ENCODE measurements at places on chromosomes 3 and 15.
A peak's percentile ranks its signal among the peaks of the same experiment; 100 is the strongest.

DNA sequence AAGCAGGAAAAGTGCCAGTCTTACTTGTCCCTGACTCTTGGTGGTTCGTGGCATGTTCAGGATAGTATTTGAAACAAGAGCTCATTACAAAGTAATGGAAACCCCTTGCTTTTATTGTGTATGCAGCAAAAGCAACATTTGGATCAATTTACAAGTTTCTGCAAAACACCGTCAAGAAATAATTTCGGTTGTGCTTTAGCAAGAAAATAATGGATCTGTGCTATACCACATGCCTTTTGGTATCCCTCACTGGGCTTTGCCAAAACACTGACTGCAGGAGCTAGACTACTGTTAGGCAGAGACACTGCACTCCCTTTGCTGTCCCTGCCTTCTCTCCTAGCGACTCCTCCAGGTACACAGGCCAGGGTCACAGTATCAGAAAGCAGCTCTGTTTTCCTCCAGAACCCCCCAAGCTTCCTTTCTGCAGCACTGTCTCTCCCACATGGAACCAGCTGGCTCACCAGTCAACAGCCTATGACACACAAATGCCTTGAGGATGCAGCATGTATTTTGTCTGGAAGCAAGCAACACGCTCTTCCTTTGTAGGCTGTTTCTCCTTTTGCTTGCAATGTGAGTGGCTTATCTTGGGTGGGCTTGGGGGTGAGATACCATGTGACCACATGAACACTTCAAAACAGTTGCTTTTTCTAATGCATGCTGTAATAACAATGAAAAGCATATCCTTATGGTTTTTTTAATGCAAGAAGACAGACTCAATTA lies 111.4 kb downstream of the PGPEP1L start:
- DNase-seq, result no peak

DNA sequence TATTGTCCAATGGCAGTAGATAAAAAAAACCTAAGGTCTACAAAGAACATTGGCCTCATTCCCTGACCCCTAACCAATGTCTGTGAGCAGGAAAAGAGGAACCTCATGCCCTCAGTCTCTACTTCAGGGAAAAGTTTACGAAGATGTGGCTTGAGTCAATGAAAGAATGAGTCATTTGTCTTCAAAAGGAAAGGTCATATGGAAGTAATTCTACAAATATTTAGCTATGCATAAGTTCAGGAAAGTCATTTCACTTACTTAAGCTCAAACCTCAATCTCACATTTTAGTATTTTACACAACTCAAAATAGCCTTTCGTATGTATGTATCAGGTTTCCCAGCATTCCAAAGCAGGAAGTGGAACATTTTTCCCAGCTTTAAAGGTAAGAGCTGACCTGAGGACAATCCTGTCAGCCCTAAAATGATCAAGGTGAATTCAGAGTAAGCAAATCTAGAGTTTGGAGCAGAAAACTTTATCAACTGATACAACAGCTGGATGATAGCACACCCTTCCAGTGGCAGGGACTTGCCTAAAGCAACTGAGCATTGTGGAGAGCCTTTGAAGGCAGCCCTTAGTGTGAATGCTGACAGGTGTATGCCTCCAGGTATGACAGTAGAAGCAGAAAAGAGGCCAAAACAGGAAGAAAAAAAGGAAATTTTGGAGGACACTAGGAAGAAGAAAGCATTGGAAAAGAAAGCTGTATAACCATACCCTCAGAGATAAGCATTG lies 53.9 kb upstream of the ACKR4 start:
- DNase-seq, result no peak

DNA sequence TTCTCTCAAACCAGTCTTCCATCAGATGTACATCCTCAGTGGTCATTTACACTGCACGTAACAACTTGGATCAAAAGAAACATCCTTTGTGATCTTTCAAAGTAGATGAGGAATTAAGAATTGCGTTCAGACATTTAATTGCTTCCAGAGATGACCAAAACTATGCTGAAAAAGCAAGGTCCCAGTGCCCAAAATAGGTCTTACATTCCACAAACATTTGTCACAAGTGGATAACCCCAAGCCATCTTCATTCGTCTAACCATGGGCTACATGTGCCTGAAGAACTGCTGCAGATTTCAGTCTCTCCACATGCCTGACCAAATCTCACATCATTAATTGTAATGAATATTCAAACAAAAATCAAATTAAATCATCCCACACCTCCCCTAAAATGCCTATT lies 273.6 kb downstream of the SHOX2 start:
- no peak for DNase-seq

GRCh38 chr3:107367353-107367752 lies 9.9 kb upstream of the CCDC54 start:
- no peak for DNase-seq

DNA sequence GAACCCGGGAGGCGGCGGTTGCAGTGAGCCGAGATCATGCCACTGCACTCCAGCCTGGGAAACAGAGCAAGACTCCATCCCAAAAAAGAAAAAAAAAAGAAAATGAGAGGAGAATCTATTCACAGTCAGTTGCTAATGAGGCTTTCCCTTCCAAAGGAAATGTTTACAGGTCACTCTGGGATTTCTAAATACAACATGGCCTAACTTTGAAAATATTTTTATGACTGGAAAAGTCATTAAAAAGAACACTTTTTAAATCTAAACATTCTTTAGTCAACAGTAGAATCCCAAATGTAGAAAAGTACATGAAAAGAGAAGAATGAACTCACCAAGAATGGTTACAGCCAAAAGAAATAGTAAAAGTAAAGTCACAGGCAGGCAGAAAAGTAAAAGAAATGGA lies 78.6 kb downstream of the PLD1 start:
- DNase-seq, result no peak

DNA sequence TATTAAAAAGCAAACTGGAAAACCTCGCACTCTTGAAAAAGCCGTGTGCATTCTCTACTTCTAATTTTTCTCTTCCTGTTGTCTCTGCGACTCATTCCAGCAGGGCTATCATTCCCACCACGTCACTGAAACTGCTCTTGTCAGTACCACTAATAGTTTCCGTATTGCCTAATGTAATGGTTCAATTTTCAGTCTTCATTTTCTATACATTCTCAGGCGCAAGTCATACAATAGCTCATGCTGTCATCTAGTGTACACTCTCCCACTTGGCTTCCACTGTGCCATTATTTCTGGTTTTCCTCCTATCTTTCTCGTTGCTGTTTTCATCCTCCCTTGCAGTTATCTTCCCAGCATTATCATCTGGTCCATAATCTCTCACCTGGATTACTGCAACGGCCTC lies 160.2 kb downstream of the SPATA16 start:
- no peak for DNase-seq

GRCh38 chr3:99755831-99756230 lies 61.8 kb upstream of the CMSS1 start:
- DNase-seq, result no peak

- no peak for DNase-seq
Observed at GRCh38 chr3:147418808-147419701, 9.9 kb downstream of the ZIC1 start.

DNA sequence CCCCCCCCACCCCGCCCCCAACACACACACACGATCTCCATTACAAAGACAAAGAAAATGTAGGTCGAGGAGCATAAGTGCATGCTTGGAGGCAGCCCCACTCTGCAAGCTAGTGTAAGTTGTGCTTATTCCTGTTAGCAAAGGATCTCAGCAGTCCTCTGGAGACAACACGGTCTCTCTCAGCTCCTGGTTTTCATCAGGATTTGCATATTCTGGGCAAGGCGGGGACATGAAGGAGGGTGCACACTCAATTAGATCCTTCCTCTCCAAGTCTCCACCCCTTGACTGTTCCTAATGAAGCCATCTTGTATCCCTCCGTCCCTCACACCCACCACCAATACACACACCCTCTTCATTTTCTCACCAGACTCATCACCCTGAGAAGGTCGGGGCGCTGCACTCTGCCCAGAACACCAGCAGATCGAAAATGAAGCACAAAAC lies 63.8 kb downstream of the MRPL46 start:
- no peak for DNase-seq

DNA sequence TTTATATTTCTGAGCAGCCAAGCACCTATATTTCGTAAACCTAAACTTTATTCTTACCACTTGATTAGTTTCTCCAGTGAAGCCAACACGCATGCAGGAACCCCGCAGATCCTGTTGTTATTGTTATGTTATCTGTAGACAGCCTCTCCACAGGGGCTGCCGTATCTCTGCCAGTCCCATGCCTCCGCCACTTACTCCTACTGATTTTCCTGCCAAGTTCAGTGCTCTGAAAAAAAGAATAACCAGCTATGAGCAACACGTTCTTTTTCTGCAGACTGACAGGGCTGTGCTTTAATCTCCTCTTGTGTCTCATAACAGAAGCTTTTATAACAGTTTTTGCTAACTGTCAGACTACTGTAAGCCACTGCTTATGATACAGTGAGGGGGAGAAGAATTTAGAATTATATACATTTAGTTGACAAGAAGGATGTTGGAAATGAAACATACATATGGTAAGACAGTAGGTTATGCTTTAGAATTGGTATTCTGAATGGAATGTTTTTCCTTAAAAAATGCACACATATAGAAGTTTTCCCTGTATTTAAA lies 347.4 kb downstream of the SI start:
- no peak for DNase-seq

GRCh38 chr15:23438816-23439466 lies 8.1 kb downstream of the GOLGA6L2 start:
- DNase-seq, result no peak

GRCh38 chr15:100043068-100043641 lies 298.6 kb downstream of the ADAMTS17 start:
- no peak for DNase-seq

GRCh38 chr15:35181538-35181937 lies 96.4 kb upstream of the NANOGP8 start:
- DNase-seq, result no peak

DNA sequence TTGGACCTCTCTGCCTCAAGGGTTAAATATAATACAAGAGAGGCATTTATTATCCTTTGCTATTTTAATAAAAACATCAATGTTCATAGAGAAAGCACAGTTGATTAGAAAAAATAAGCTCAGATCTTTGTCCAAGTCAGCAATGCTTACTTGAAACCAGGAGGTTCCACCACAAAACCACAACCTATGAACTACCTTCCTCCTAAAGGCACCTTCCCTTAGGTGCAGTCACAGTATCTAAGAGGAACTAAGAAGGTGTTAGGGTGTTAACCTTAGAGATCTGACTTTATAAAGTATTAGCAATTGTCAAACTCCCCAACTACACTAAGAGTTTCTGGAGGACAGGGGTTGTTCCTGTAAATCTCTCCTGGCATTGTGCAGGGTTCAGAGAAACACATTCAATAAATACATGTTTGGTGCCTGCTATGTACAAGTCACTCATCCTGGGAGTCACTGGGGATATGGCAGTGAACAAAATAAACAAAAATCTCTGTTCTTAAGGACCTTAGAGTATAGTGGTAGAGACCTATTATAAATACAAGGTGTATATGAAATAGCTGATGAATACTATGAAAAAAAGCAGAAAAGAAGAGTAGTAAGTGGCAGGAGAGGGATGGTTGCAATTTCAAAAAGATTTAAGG lies 208.6 kb downstream of the NFKBIZ start:
- no peak for DNase-seq

GRCh38 chr3:28841441-28841840 lies 439.4 kb upstream of the RBMS3 start:
- no peak for DNase-seq

GRCh38 chr15:37933666-37934065 lies 774 bp upstream of the TMCO5A start:
- DNase-seq, result no peak

DNA sequence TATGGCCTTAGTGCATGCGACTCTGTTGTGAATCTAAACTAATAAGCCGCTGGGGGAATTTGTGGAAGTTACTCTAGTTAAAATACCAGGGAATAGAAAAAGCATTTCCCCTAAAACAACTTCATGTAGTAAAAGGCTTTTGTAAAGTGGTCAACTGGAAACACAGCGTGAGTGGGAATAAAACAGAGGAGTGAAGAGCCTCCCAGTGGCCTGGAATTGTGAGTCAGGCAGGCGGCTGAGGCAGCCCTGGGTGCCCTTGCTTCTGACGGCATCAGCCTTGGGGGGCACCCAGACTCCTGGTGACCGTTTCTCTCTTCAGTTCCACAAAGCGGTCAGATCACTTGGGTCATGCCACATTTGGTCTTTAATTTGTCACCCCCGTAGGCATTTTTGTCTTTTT lies 108.4 kb downstream of the GHSR start:
- no peak for DNase-seq

- DNase-seq, result no peak
Observed at GRCh38 chr3:16363636-16364035, 98.6 kb downstream of the OXNAD1 start.

- no peak for DNase-seq
Observed at GRCh38 chr3:159899166-159899565, 89.5 kb upstream of the IL12A start.

- no peak for DNase-seq
Observed at GRCh38 chr3:13507570-13508339, 27.6 kb downstream of the HDAC11 start.

- no peak for DNase-seq
Observed at GRCh38 chr15:76341366-76342057, 4.9 kb downstream of the ISL2 start.

DNA sequence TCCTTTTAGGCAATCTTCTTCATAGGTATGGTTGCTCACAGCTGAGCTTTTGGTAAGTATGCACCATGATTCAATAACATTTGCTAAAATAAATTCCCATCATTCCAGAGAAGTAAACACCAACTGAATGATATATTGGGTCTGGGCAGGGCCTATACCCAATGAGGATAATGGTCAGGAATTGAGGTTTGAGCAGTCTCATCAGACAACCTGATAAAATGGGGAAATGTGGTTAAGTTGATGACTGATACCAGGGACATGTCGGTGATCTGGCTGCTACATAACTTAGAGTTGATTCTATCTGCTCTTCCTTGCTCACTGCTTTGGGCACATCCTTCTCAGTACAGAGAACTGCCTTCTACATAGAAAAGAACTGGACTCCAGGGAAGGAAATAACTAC lies 92.9 kb downstream of the GPR156 start:
- DNase-seq, result no peak

GRCh38 chr3:38649500-38650247 lies at the start of gene SCN5A:
TSS of gene SCN5A (minus strand) at chr3:38649687. CDS start at chr3:38633307, 16,380 bp downstream.
- peak; percentile 59 for DNase-seq

DNA sequence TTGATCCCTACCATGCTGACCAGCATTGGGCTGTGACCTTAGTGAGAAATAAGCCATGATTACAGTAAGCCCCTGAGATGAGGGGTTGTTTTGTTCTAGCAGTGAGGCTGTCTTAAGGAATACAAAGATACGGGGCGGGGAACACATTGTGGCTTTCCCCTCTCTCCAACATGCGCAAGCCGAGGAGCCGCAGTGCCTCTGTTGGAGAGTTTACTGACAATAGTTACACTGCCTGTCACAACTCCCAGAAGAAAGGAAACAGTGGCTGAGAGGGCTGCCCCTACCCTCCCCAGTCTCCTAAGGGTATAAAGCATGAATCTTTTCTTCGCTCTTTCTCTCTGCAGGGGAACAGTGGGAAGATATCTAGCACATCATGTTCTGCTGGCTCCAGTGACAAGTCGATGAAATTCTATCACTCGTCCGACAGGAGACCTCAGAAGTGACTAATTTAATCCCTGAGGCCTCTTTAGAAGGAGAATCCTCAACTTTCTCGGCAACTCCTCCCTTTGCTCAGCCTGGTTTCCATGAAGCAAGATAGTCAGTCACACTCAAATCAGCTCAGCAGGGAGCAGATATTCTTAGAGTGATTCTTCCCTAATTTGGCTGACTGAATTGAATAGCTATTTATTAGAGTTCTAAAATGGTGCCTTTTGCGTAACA lies 409.0 kb upstream of the PROK2 start:
- DNase-seq, result no peak

GRCh38 chr3:23496165-23496564 lies 293.0 kb downstream of the UBE2E2 start:
- no peak for DNase-seq
